ENCODE measurements at places on chromosomes 2 and 18.
A peak's percentile ranks its signal among the peaks of the same experiment; 100 is the strongest.

GRCh38 chr2:226902041-226902966 is 66.5 kb downstream of the RHBDD1 start:
- no peak for DNase-seq
- no peak overlapping the region for H3K27ac ChIP-seq
- no peaks in the 10 kb centered on the region for H3K36me3 ChIP-seq
- H3K4me3 ChIP-seq: no peak overlapping the region
- H3K27me3 ChIP-seq: no peaks in the 10 kb centered on the region
- no peaks in the 10 kb centered on the region for H3K4me1 ChIP-seq

GRCh38 chr2:9178110-9178903 is 28.3 kb upstream of the ASAP2 start:
- peak; percentile 40 for DNase-seq
- H3K27ac ChIP-seq: no peak overlapping the region
- peaks cover 7% of the 10 kb centered on the region for H3K4me1 ChIP-seq
- H3K27me3 ChIP-seq: no peaks in the 10 kb centered on the region
- no peaks in the 10 kb centered on the region for H3K36me3 ChIP-seq

- H3K36me3 ChIP-seq: no peaks in the 10 kb centered on the region
- no peaks in the 10 kb centered on the region for H3K27me3 ChIP-seq
- no peak overlapping the region for H3K27ac ChIP-seq
- peaks cover 23% of the 10 kb centered on the region for H3K4me1 ChIP-seq
Measured at GRCh38 chr2:117850015-117850414, 35.5 kb downstream of the DDX18 start.

- no peak overlapping the region for H3K27ac ChIP-seq
- H3K4me1 ChIP-seq: peaks cover 14% of the 10 kb centered on the region
Measured at GRCh38 chr18:36186461-36187192, 670 bp upstream of the MOCOS start.

DNA sequence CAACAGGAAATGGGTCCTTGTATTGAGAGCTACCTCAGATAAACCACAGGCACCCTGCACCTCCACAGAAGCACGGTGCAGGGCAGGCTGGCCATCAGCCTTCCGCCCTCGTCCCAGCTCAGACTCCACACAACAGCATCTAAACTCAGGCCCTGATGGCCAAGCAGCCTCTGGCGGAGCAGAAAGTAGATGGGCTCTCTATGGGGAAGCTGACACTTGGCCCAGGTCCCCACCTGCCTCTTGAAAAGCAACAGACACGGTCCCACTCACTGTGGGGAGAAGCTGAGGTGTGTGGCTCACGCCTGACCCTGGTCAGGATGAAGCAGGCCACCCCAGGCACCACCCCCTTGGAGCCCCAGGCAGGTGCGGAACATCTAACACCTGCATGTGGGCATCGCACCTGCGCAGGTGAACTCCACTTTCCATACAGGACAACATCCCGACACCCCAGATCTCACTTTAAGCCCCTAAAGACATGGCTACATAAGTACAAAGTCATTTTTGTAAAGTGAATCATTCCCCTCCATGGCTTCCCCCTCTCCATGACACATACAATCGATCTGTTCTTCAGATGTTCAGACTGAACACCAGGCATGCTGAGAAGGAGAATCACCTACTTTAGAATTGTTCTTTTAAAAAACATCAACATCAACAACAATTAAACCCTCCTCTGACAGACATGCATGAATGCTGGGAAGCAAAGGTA is 208.4 kb downstream of the ZBTB7C start:
- no peak overlapping the region for H3K4me3 ChIP-seq
- no peaks in the 10 kb centered on the region for H3K4me1 ChIP-seq
- no peak for DNase-seq
- no peaks in the 10 kb centered on the region for H3K27me3 ChIP-seq
- H3K36me3 ChIP-seq: no peaks in the 10 kb centered on the region
- H3K27ac ChIP-seq: no peak overlapping the region

GRCh38 chr2:156158808-156159207 is 173.7 kb downstream of the NR4A2 start:
- no peak overlapping the region for H3K4me3 ChIP-seq
- H3K36me3 ChIP-seq: no peaks in the 10 kb centered on the region
- DNase-seq: no peak
- H3K27ac ChIP-seq: no peak overlapping the region

DNA sequence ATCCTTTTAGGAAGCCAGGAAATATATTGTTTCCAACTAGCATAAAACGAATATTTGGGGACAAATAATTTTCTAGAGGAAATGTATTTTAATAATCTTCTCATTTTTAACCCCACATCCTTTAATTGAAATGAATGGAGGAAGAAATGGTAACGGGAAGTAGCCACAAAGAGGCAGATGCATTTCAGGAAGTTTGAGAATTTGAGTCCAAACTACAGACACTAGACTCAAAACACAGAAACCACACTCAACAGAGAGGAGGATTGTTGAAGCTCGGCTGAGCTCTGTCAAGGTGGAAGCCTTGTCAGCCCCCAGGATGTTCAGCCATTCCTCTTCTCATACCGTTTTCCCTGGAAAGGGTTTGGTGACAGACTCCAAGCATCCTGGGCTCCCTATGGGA is 288.5 kb downstream of the NAPG start:
- H3K27me3 ChIP-seq: no peaks in the 10 kb centered on the region
- DNase-seq: no peak

DNA sequence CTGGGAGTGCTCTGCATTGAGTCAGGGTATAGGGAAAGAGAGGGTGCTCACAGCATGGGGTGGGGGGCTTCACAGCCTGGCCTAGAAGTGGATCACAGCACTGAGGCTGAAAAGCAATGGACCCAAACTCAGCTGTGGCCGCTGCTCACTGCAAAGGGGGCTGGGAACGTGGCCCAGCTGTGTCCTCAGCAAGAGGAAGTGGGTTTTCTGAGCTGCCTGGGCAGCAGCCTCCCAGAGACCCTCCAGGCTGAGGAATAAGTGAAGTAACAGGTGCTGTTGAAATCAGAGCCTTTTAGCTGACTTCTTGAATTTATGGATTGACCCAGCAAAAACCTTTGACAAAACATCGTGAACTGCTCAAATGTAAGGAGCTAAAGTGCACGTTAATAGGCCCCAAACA is 35.2 kb downstream of the PTGR3 start:
- no peak overlapping the region for H3K4me3 ChIP-seq
- H3K4me1 ChIP-seq: no peaks in the 10 kb centered on the region
- H3K27me3 ChIP-seq: no peaks in the 10 kb centered on the region
- no peak overlapping the region for H3K27ac ChIP-seq
- no peaks in the 10 kb centered on the region for H3K36me3 ChIP-seq

DNA sequence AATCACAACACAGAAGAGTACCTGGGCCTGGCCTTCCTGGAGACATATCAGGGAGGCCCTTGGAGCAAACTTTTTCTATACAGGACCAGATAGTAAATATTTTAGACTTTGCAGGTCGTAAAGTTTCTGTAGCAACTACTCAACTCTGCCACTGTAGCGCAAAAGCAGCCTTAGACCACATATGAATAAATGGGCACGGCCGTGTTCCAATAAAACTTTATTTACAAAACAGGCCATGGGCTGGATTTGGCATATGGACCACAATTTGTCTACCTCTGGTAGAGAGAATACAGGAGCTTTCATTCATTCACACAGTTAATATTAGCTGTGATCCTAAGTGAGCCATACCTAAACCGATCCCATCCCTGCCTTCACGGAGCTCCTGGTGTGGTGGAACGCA is 98.6 kb upstream of the CAB39 start:
- H3K36me3 ChIP-seq: no peaks in the 10 kb centered on the region
- no peak overlapping the region for H3K4me3 ChIP-seq
- no peak overlapping the region for H3K27ac ChIP-seq

DNA sequence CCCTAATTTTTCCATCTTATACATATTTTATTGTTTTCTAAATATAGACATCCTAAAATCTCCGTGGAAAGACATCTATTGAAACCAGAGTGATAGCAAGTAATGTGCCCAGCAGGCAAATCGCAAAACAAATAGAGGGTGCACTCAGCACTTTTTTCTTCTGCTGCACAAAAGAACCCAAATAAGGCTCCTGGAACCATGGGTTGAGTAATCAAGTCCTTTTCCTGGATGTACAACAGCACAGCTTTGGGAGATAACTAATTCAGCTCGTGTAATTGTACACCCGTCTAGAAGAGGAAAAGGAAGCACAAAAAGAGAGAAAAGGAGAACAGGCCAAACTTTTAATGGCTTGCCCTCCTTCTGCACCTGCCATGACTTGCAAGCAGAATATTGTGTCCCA is 126.9 kb upstream of the TLK1 start:
- H3K4me1 ChIP-seq: no peaks in the 10 kb centered on the region
- no peak overlapping the region for H3K4me3 ChIP-seq
- no peak overlapping the region for H3K27ac ChIP-seq
- H3K27me3 ChIP-seq: no peaks in the 10 kb centered on the region
- no peak for DNase-seq
